ENCODE measurements at places on chromosomes 2 and 18.

DNA sequence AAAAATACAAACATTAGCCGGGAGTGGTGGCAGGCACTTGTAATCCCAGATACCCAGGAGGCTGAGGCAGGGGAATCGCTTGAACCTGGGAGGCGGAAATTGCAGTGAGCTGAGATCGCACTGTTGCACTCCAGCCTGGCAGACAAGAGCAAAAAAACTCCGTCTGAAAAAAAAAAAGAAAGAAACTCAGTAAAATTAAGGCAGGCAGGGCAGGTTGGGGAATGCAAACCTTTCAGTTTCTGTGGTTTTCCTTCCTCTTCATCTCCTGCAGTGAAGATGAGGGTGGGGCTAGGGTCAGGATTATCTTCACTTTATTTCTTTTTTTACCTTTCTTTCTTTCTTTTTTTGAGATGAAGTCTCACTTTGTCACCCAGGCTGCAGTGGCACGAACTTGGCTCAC is 43.2 kb upstream of the PSME4 start:
- no peak for DNase-seq

DNA sequence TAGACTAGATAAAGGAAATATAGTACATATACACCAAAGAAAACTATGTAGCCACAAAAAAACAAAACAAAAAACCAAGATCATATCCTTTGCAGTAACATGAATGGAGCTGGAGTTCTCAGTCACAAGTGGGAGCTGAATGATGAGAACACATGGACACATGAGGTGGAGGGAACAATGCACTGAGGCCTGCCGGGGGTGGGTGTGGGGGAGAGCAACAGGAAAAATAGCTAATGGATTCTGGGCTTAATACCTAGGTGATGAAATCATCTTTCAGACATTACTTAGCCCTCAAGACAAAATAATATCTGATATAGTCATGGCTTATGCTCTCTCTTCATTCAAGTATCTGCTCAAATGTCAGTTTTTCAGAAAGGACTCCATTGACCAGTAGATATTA is 930.6 kb downstream of the LRP1B start:
- no peak for DNase-seq

DNA sequence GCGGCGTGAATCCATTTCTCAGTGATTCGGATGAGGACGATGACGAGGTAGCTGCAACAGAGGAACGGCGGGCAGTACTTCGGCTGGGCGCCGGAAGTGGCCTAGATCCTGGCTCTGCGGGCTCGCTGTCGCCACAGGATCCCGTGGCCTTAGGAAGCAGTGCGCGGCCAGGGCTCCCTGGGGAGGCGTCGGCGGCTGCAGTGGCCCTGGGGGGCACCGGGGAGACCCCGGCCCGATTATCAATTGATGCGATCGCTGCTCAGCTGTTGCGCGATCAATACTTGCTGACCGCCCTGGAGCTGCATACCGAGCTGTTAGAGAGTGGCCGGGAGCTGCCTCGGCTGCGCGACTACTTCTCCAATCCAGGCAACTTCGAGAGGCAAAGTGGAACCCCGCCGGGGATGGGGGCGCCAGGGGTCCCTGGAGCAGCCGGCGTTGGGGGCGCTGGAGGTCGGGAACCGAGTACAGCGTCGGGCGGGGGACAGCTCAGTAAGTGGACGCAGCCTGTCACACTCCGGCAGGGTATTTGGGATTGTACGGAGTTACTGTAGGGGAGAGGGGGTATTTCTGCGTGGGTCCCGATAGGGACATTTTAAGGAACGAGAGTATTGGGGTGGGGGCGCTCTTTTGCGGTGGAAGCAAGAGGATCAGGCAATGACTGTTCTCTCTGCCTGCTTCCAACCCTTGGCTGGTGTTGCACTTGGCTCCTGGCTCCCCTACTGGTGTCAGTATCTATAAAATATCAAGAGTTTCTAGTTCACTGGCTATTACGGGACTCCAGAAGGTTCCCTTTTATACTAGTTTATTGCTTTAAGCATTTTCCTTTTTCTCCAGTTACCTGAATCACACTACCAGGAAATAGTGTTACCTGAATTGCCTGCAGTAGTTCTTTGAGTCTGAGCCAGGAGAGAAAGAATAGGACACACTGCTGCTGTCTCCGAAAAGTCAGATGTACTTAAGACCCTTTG is 772 bp downstream of the RELCH start:
- peak; percentile 6 for DNase-seq

DNA sequence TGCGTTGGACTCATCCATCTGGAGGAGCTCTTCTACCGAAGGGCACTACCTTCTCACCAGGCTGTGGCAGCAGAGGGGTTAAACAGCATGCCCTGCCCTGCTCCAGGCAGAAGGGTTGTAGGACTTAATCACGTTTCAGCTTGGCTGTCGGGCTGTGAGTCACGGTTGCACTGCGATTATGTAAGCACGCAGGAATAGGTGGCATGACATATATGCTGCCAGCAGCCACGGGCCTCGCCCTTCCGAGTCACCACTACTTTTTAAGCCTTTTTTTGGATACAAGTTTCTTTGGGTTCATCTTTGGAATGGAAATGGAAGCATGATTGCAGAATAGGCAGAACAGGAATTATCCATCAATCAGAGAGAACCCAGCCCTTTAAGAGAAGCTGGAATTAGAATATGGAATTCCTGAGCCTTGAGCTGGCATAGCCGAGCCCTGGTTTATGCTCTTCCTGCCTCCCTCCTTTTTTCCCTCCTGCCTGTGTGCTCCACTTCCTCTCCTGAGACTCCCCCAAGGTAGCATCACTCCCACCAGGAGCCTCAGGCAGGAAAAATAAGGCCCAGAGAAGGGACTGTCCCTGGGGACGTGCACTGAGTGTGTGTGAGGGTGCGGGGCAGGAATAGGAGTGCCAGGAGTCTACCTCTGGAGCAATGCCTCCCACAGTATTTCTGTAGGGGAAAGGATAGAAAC is 86.8 kb downstream of the SEMA4F start:
- no peak for DNase-seq

DNA sequence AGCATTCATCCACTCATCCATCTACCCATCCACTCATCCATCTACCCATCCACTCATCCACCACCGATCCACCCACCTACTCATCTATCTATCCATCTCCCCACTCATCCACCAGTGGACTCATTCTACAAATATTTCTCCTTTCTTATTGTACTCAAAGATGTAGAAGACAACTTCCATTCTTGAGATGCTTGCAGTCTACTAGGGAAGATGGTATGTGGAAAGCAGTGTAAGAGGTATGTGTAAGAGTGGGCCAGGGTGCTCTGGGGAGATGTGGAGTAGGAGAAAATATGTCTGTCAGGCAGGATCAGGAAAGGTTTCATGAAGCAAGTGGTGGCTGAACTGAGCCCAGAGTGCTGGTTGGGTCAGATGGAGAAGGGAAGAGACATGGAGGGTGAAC is 150.8 kb downstream of the CELF4 start:
- DNase-seq, result no peak

GRCh38 chr2:240512666-240513535 is 44.9 kb downstream of the ANKMY1 start:
- no peak for DNase-seq

- no peak for DNase-seq
These were observed 13.4 kb downstream of the DOK1 start for GRCh38 chr2:74567881-74568280.

GRCh38 chr2:134792186-134792585 is 46.2 kb upstream of the ACMSD start:
- DNase-seq, result no peak

GRCh38 chr2:225027061-225027762 is 15.1 kb downstream of the DOCK10 start:
- no peak for DNase-seq

GRCh38 chr2:136651456-136652010 is 113.8 kb upstream of the THSD7B start:
- DNase-seq, result no peak

DNA sequence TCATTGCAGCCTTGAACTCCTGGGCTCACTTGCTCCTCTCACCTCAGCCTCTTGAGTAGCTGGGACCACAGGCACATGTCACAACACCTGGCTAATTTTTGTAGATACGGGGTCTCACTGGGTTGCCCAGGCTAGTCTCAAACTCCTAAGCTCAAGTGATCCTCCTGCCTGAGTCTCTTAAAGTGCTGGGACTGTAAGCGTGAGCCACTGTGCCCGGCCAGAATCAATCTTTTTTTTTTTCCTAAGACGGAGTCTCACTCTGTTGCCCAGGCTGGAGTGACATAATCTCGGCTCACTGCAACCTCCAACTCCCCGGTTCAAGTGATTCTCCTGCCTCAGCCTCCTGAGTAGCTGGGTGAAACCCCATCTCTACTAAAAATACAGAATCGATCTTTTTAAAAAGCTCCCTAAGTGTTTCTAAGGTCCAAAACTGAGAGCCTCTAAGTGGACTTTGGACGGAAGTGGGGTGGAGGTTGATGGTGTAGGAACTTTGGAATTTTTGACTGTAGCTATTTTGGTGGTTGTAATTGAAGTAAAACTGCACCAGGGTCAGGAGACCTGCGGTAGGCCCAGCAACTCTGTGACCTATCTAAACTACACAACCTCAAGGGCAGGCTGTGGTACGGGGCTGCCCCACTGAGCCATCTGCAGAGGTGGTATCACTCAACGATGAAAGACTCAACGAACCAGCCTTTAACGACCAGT is 82.9 kb downstream of the POLR1A start:
- no peak for DNase-seq

- no peak for DNase-seq
These were observed 54.5 kb downstream of the LONRF2 start for GRCh38 chr2:100267751-100268150.

DNA sequence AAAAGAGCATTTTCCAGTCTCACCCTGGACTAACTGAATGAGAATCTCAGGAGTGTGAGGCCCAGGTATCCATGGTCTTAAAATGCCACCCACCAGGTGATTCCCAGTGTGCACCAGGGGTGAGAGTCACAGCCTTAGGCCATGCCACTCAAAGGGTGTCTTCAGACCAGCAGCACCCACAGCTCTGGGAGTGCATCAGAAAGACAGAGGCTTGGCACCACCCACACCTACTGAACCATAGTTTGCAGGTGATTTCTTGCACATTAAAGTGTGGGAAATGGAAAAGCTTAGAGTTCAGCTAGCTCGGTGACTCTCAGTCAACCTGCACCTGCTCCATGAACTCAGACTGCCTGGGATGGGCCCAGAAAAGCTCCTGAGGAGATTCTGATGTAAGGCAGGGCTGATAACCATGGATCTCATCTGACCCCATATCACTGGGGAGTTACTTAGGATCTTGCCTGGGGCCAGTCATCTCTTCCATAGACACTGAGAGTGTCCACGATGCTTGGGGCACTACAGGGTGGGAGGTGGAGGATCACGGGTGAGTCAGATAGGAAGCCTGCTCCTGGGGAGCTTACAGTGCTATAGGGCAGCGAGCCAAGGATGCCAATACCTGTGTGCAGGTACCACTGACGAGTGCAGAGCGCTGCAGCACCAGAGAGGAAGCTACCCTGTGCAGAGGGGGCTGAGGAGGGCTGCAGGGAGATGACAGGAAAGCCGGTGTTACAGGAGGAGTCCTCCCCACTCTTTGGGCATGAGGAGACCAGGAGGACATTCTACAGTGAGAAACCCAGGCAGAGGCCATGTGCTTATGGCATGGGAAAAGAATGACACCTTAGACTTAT is 4.6 kb downstream of the IL37 start:
- no peak for DNase-seq

DNA sequence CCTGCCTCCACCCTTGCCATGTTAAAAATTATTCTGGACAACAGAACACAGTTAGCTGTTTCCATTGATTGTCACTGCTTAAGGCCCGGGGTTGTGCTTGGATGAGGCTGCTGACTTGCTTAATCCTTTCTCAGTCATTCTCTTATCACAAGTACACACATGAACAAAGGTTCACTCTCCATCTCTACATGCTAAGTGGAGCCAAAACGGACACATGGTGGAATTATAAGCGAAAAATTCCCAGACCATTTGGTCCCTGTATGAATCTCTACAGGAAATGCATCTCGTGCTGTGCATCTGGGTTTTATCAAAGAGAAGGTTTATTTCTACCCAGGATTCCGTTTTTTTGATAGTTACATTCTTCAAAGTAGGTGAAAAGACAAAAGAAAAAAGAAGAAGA is 177.5 kb upstream of the ETAA1 start:
- no peak for DNase-seq

GRCh38 chr2:188984680-188985079 is 10.5 kb downstream of the COL3A1 start:
- DNase-seq, result no peak

DNA sequence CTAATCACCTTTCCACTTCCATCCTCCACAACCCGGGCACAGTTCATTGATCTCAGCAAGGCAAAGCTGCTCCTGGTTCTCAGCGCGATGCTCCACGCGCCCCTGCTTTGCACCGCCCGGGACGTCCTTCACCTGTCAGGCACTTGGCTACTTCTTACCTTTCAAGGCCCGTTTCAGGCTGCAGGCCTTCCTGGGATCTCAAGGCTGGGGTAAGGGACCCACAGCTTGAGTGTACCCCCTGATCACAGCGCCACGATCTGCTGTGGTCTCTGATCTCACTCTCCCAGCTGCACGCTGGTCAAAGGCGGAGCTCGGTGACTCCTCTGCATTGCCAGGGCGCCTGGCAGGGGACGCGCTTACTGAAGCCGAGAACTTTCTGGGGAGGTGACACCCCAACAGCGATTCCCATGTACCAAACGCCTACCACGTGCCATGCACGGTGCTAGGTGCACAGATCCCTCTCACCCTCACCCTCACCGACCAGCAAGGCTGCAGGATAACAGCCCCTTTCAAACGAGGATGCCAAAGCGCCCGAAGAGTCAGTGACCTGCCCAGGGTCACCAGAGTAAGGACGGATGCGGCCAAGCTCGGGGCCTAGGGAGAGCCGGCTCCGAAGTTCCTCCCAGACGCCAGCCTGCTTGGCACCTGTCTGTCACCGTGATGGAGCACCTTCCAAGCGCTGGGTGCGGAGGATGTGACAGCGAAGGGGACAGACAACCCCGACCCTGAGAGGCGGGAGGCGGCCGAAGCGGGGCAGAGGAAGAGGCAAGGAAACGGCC is 818 bp downstream of the ITGB1BP1 start:
- peak; percentile 22 for DNase-seq

DNA sequence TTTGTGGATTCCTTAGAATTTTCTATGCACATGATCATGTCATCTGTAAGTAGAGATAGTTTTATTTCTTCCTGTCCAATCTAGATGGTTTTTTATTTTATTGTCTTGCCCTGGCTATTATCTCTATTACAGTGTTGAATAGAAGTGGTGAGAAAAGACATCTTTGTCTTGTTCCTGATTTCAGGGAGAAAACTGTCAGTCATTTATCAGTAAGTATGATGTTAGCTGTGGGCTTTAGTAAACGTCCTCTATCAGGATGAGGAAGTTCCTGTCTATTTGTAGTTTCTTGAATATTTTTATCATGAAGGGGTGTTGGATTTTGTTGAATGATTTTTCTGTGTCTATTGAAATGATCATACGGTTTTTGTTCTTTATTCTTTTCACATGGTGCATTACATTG is 5.3 kb downstream of the PLEKHH2 start:
- no peak for DNase-seq

- DNase-seq, result no peak
These were observed 53.0 kb upstream of the ATP8B1 start for GRCh38 chr18:57856128-57856527.

GRCh38 chr2:220296174-220296573 is 668.7 kb downstream of the SLC4A3 start:
- no peak for DNase-seq
